H1 (cell line): ENCODE measurements at places on chromosomes 7 and 10.

DNA sequence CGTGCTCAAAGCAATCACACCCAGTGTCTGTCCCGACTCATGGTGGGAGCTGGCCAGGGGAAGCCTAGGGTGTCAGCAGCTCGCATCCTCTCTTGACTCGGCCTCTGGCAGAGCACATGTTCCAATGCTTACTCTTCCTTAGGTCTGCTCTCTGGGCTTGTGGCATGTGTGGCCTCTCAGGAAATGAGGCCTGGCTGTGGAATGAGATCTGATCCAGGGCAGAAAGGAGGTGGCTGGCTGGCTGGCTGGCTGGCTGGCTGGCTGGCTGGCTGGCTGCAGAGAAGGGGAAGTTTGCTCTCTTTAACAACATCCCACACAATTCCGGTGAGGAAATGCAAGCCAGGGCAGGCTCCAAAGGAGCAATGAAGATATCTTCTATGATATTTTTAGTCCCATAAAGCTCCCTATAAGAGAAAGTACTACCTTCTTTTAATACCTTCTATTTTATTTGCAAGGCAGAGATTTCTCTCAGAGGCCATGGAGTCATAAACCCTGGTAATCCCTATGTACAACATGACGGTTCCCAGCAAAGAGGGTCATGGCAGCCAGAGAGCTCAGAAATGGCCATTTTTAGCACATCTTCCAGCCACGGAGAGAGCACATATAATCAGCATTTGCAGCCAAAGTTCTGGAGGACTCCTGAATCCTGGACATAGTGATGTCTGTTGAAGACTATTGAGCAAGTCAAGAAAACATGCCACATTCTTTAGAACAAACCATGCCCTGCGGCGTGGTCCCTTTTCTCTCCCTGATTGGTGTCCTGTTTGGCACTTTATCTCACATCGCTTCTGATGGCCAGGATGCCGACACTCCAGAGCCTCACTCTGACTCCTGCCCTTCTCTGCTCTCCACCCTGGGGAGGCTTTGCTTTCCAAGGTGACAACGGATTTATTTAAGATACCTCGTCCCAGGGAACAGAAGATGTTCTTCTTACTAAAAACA, 153.7 kb downstream of the FANK1 start:
- no peak for DNase-seq

DNA sequence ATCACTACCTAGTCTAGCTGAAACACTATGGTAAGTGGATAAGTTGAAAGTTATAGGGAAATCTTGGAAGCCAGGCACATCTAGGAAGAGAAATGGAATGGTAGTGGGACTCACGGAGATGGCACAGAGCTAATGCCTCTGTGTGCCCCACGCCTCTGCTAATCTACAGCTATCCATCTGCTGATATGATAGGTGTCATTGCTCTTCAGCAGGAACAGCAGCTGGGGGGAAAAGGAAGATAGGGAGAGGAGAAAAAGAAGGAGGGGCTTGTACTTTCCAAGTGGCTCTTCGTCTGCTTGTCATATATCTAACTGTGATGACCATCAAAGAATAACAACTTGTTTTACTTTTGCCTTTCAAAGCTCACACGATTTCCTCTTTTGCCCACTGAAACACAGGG, 1199.1 kb upstream of the SORCS1 start:
- DNase-seq = no peak

DNA sequence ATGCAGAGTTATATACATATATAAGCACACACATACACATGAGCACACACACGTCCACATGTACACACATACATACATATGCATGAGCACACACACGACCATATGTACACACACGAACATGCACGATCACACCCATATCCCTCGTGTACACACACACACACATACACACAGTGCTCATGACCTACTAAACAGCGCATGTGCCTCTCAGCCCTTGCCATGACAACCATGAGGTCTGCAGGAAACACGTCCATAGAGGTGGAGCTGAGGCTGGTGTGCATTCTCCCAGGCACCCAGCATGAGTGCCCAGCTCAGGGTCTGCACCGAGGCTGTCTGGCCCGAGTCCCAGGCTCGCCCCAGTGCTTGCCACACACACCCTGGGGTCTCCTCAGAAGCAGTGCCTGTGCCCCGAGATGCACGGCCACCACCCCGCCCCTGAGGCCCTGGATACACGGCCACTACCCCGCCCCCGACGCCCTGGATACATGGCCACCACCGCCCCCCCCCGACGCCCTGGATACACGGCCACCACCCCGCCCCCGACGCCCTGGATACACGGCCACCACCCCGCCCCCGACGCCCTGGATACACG, 529.6 kb downstream of the DNAJB6 start:
- no peak for DNase-seq

DNA sequence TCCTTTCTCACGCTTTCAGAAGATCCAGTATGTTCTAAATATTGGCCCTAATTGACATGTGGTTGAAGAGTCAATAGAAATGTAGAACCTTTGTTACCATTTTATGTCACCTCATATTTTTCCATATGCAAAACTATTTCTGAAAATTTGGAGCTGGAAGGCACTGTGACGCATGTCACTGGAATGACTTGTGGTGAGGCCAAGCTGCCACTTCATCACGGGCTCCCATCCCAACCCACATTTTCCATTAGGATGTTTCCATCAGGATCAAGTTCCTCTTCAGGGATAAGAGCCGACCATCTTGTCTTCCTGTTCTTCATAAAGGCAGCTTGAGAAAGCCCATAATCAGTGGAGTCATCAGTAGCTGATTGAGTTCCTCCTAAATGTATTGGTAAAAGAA, 1241.7 kb downstream of the GATA3 start:
- DNase-seq = no peak

GRCh38 chr7:4265066-4265465, 417.0 kb upstream of the FOXK1 start:
- DNase-seq = peak; percentile 44

DNA sequence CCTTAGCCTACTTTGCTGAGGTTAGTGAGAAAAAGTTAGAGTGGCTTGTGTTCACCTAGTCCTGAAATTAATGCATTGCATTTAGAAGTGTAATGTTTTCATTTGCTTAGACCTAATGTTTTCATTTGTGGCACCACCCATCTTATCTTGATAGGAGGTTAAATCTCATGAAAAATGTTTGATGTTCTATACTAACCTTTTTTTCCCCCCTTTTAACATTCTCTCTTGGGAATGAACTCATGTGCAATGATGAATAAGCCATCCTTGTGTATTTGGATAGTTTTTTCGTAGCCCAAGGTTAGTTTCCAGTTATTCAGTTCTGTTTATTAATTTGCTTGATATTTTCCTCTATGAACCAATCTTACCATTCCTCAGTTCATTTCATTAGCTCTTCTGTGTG, 2.8 kb downstream of the FHIP2A start:
- no peak for DNase-seq

DNA sequence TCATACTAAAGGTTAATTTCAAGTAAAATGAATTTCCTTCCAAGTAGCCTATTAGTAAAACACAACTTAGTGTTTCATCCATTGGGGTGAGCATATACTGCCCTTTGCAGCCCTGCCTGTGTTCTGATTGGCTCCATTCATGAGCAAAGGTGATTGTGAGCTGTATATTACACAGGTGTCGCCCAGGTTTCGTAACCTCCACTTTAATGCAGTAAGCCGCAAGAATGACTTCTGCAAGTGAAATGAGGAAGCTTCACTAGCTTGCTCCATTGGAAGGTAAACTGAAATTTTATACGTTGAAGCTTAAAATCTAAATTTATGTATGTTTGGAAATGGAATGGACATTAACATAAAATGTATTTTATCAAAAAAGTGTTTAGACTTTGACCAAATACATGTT, 24.4 kb downstream of the MTURN start:
- no peak for DNase-seq

GRCh38 chr7:116527521-116527920, 2.7 kb downstream of the CAV1 start:
- no peak for DNase-seq

DNA sequence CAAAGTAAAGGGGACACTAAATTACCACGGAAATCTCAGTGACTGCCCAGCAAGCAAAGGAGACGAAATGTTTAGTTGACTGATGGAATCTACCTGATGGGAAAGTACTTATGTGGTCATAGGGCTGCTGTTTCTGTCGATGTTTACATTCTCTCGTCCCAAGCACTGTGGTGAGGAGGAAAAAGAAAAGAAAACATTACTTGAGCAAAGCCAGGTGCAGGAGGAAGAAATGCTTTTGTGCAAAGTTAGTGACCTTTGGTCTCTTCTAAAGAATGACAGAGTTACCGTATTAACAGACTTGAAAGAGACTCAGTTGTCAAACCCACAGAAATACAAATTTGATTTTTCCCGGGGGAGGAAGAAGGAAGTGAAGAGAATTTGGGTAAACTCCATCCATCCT, 43.3 kb upstream of the FMC1 start:
- no peak for DNase-seq

DNA sequence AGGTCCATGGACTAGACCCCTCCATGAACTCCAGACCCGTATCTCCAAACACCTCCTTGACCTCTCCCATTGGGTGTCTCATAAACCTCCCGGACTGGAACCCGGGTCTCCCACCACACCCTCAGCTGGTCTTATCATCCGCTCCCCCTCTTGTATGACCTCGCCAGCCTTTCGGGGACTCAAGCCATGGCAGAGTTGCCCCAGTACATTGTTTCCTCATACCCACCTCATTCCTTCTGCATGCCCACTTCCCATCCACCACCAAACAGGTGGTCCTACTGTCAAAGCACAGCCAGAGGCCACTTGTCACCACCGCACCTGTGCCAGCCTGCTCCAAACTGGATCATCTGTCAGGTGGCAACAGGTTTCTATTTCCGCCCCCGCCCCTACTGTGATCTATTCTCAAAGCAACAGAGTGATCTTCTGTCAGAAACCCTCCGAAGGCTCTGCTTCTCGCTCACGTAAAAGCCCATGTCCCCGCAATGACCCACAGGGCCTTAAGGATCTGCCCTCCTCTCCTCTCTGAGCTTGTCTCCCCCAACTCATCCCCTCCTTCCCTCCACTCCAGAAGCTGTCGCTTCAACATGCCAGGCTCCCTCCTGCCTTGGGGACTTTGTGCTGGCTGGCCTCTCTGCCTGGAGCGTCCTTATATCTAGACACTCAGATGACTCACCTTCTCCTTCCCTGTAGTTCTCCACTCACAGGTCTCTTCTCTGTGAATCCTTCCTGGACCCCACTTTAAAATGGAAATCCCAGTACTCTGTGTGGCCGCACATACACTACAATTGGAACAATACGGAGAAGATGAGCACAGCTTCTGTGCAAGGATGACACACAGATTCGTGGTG, 22.8 kb upstream of the PRKAG2 start:
- DNase-seq = no peak

DNA sequence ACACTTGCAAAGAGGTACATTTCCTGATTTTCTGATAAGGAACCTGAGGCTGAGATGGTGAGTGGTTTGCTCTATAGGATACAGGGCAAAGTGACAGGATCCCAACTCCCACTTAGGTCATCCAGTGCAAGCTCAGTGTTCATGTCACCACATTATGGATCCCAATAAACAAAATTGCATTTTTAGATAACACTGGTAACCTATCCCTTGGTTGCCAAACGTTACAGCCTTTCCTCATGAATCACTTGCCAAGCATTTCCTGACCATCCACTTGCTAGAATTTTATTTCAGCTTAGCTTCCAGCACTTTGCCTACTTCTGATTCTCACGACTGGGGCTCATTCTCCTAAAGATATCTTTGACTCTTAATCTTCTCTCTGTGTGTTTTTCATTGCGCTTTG, 131.4 kb upstream of the ODAD2 start:
- DNase-seq = no peak

DNA sequence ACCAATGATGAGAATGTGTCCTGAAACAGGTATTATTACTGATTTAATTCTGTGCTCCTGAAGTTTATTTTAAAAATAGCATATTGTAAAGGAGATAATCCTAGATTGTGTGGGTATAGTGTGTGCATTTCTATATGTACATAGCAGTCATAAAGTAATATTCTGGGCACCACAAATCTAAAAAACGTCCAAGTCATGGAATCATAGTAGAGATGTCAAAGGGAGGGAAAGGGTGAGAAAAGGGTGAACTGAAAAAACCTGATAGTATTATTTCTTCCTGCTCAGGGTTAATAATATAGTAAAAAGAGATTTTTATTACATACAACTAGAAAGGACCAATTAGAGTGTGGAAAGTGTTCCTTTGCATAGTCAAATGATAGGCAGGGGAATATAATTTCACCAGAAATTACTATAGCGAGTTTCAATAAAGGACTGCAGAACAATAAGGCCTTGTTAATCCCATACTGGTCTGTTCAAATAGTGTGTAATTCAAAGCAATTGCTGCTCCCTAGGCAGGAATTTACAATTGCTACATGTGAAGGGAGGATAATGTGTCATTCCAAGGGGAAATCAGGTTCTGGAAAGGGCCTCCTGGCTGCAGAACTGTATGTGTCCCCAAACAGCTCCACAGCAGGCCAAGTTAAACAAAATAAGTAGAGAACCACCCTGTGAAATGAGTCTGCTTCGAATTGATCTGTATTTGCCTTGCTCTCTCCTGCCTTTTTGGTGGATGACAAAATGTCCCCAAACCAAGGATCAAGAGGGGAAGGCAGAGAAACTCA, 42.5 kb upstream of the KMT2E start:
- DNase-seq = no peak

DNA sequence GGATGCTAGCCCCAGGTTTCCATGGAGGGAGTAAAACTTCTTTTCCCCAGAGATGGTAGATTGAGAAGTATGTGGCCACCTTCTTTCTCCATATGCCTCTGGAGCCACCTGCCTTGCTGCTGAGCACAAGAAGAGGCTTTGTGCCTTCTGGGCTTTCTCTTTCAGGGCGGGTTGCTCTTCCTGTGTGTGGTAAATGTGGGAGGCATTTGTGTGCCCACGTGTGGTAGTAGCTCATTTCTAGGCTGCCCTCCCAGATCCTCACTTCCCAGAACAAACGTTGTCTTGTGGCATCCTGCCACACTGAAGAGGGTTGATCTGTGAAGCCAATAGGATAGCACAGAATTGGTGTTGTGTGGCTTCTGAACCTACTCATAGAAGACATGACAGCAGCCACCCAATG, 342.0 kb upstream of the PODXL start:
- no peak for DNase-seq

GRCh38 chr7:31858055-31858454, 171.0 kb downstream of the PPP1R17 start:
- no peak for DNase-seq

DNA sequence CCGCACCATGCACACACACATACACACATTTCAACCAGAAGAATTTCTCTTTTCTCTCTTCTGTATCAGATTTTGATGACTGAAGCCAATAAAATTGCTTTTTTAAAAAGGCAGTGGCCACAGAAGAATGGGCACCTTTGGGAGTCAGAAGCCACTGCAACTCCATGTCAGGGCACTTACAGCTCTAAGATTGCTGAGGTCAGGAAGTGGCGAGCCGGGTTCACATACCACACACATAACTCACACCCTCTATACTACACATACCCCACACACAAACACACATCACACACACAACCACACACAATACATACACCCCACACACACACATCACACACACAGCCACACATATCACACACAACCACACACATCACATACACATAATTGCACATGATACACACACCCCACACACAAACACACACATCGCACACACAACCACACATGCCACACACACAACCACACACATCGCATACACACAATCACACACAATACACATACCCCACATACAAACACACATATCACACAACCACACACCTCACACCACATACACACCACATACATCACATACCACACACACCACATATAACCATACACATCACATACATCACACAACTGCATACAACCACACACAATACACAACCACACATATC, 31.2 kb downstream of the GPRIN2 start:
- DNase-seq = no peak

- DNase-seq = peak; percentile 78
Measured at GRCh38 chr7:157339777-157340677, 3.2 kb downstream of the DNAJB6 start.
